SK-N-SH (cell line): ENCODE measurements at places on chromosomes 6 and 20.

GRCh38 chr6:113855500-113856374 is 1.4 kb upstream of the MARCKS start:
- peak; percentile 22 for DNase-seq

GRCh38 chr6:84353459-84354423 is 126.3 kb upstream of the CEP162 start:
- DNase-seq, result no peak

- DNase-seq, result no peak
Measured at GRCh38 chr20:49207076-49207475, 12.1 kb upstream of the DDX27 start.

GRCh38 chr6:129162605-129163004 is 279.7 kb downstream of the LAMA2 start:
- DNase-seq, result no peak

GRCh38 chr6:107075951-107076381 is 39.3 kb downstream of the BEND3 start:
- DNase-seq, result no peak

DNA sequence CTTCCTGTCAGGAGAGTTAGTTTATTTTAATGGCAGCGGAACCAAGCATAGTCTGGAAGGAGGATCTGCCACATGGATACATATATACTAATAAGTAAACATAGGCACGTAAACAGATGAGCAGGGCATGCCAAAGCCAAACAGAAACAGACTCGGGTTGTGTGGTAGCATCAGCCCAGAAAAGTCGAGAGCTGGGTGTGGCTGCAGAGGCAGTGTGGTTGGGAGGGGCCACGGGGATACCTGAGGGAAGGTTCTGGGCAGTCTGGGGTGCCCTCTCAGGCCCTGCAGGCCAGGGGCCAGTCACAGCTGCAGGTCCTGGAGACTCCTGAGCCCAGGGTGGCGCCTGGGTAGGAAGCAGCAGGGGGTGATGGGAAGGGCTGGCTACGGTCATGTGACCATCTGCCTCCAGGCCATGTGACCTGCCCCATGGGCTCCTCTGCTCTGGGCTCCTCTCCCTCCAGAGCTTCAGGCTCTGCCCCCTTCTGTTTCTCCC is 42.8 kb upstream of the MRPS10 start:
- no peak for DNase-seq

- DNase-seq, result no peak
Measured at GRCh38 chr6:16805243-16805950, 44.1 kb upstream of the ATXN1 start.

DNA sequence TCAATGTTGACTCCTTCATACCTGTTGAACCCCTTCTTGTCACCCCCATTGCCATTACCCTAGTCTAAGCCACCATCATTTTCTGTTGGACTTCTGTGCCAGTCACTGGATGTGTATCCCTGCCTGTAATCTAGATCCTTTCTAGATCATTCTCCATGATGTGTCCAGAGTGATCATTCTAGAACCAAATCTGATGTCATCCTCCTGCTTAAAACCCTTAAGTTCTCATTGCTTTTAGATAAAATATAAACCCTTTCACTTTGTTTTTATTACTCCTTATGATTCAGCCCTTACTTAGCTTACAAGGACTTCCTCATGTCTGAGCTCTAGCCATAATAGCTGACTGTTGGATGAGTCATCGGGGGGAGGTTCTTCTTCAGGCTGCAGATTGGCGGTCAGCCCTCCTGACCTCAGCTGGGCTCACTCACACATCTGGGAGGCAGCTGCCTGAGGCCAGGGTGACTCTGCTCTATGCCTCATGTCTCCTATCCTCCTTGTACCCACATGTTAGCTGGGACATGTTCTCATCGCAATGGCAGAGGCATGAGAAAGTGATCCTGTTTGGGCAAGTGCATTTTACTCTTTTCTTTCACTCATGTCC is 287.6 kb downstream of the ESR1 start:
- no peak for DNase-seq

DNA sequence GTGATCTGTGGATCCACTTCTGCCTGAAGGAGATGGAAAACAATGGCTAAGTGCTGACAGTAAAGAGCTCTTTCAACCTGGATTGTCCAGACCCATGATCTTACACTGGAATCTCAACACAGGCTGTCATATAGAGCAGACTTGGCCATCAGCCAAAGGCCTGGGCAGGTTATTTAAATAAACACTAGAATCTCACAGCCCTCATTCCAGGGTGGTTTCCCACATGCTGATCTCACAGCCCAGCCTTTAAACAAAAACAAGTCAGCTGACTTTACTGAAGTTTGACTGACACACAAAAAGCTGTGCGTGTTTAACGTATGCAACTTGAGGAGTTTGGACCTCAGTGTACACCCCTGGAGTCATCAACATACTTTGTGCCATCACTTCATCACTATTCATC is 28.4 kb downstream of the SYNDIG1 start:
- DNase-seq, result peak; percentile 37

GRCh38 chr6:85660181-85660611 is 17.5 kb upstream of the SYNCRIP start:
- DNase-seq, result peak; percentile 64

GRCh38 chr20:35718972-35719635 is 19.9 kb downstream of the ROMO1 start:
- DNase-seq, result no peak

- no peak for DNase-seq
Measured at GRCh38 chr20:4038047-4038459, 22.7 kb upstream of the RNF24 start.

GRCh38 chr6:110270165-110270564 is 88.0 kb downstream of the METTL24 start:
- no peak for DNase-seq

DNA sequence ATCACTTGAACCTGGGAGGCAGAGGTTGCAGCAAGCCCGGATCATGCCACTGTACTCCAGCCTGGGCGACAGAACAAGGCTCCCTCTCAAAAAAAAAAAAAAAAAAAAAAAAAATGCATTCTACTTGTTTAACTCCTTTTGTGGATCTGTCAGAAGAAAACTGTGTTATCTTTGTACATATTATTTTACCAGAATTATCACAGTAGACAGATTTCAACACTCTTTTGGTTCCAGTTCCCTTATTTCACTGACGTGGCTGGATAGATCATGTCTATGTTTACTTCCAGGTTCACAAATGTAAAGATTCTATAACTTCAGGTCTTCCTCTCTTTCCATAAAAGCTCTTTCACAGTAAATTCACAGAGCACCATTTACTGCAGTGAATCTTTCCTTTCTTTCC is 18.4 kb downstream of the NUDT3 start:
- DNase-seq, result no peak

GRCh38 chr6:48610846-48611245 is 499.8 kb upstream of the PTCHD4 start:
- no peak for DNase-seq

- DNase-seq, result no peak
Measured at GRCh38 chr6:11812951-11813350, 34.3 kb upstream of the ADTRP start.

DNA sequence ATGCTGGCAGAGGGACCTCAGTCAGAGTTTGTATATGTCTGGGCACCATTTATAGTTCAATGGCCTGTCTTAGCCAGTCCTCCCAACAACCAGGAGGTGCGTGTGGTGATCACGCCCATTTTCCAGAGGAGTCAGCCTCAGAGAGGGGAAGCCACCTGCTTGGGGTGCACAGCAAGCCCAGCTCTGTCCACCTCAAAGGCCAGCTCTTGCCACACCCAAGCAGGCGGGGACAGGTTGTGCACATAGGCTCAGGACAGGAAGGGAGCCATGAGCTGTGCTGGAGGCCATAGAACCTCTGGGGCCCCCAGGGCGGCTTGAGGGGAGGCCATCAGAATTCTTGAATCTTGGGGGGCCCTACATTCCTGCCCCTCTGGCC is 61.2 kb downstream of the DLGAP4 start:
- no peak for DNase-seq

- DNase-seq, result no peak
Measured at GRCh38 chr20:9877932-9878495, 39.1 kb upstream of the PAK5 start.

DNA sequence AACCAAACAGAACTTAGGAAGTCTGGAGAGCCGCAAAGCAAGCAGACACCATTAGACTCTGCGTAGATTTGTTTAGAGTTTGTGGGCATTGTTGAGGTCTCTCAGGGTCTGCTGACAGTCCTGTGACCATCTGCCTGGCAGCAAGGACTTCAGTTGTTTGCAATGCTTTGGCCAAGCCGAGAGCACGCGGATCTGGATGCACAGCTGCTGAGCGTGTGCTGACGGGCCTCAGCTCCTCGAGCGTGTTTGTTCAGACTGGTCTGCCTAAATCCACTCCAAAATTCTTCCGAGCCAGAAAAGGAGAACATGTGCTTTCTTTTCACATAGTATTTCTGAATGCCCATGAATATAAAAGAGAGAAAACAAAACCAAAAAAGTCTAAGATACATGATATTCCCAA is 159.0 kb downstream of the ZNF217 start:
- DNase-seq, result no peak

DNA sequence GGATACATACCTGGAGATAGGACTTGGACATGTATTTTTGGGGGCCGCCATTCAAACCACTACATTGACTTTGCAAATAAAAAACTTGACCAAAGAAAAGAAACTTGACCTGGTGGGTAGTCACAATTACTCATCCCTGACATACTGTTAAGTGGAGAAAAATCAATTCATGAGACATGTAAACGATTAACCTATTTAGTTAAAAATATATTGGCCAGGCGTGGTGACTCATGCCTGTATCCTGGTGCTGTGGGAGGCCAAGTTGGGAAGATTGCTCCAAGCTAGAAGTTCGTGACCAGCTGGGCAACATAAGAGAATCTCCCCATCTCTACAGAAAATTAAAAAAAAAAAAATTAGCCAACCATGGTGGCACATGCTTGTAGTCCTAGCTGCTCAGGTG is 2.5 kb upstream of the SRSF12 start:
- no peak for DNase-seq
